Amygdala (tissue), 56 donors: ENCODE measurements at places on chromosomes 3 and 15.

- no peak for DNase-seq
Measured at GRCh38 chr15:74389241-74390048, 22.0 kb upstream of the CYP11A1 start.

GRCh38 chr3:172787746-172788145, 37.2 kb downstream of the ECT2 start:
- no peak for DNase-seq

DNA sequence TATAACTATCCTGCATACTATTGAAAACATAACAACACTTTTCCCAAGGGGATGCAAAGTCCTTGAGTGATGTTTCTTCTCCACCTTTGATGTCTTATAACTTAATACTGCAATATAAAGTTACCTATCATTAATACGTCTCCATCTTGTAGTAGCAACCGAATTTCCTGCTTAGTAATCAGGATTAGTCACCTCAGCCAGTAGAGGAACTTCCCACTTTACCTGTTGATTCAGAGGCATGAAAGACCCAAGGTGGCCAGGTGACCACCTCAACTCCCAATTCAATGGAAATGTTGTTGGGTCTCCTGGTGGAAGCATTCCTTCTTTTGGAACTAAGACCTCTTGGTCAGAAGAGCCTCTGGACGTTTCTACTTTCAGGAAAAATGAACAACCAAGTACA, 3.5 kb upstream of the TMCC1 start:
- no peak for DNase-seq

DNA sequence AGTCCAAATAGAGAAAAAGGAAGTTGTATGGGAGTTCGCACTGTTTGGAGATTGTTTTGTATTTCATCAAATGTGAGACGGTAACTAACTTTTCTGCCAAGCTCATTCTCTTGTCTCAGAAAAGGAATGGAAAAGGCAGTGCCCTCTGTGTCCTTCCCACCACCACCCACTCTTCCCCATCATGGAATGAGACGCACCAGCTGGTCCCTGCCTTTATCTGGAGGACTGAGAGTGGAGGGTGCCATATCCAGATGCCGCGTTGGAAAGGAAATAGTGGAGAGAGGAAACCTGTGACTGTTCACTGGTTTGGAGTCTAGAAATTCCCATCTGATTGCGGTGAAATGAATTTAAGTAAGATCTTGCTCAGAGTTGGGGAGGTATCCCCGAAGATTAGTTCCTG, 3.7 kb upstream of the CCK start:
- no peak for DNase-seq

DNA sequence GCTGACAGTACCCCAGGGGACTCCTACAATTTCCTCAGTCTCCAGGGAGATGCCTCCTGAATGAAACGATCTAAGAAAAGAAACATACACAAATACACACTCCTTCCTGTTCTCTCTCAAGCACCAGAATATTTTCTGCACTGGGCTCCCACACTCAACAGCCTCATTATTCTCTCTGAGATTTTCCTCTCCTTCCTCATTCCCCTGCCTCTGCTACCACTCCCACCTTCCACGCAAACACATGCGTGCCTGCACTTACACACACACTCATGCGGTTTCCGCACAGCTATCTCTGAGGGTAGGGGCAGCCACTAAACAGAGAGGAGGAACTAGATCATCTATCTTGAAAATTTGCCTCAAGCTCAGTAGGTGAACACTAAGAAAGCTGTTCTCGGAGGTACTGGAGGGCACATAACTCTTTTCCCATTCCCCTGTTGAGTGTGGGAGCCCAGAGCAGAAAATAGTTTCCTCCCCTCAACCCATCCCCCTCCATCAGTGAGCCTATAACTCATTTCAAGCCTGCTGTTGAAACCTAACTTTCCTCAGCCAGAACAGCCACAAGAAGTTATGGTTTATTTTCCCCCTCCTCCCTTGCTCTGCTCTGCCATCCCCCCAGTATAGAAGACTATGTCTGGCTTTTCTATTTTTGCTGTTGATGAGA, 30.5 kb upstream of the TIPARP start:
- DNase-seq: no peak

DNA sequence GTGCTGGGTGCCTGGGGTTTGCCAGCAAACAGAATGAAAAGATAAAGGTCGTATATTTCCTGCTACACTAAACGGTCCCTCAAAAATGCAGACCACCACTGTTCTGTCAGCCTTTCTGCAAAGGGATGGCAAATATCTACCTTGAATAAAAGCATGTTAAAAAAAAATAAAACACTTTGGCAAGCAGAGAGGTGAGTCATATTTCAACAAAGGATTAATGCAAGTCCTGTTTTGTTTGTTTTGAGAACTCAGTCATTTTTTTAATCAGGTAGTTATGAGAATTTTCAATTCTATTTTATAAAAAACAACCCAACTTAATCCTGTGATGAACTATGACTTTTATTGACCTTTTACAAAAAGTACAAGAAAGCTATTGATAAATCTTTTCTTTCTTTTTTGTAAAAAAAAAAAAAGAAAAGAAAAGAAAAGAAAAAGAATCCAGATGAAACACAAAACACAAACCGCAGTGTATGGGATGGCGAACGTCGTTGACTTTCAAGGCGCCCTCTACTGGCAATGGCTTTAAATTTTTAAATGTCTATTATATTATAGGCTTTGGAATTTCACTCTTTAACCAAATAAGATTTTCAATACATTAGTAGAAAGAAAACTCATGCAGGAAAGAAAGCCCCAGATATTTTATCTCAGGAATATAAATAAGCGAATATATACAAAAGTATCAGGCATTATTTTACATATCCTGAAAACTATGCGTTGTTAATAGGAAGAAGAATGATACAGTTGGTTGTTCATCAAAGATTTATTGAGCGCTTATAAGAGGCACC, 87.8 kb downstream of the NCEH1 start:
- no peak for DNase-seq

DNA sequence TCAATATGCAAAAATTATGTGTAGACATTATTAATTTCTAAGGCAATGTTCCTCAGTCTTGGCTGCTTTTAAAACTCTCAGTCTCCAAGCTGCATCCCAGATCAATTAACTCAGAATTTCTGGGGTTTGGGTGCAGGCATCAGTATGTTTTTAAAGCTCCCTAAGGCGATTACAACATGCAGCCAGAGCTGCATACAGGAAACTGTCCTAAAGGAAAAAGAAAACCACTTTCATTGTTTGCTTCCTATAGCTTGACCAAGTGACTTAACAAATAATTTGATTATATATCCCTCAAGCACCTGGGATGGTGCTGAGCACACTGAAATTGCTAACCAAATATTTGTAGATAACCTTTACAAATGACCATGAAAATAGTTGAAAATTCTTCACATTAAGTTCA, 194.7 kb downstream of the DTWD1 start:
- DNase-seq: no peak

- no peak for DNase-seq
Measured at GRCh38 chr15:99279827-99280226, 28.5 kb downstream of the LRRC28 start.

DNA sequence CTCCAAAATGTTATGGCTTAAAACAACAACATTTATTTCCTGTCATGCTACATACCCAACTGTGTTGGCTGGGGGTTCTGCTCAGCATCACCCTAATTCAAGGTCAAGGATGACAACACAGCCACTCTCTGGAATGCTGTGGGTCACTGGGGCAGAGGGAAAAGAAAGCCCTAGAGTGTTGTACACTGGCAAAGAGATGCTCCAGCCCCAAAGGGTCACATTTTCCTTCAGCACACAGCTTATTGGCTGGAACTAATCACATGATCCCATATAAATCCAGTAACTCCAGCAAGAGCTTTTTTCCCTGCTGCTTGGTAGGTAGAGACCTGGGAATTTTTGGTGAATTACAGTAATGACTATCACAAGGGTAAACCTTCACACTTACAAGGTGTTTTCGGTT, 1041.4 kb downstream of the NTRK3 start:
- DNase-seq: no peak

- no peak for DNase-seq
Measured at GRCh38 chr3:156834435-156834834, 8.3 kb downstream of the LEKR1 start.

DNA sequence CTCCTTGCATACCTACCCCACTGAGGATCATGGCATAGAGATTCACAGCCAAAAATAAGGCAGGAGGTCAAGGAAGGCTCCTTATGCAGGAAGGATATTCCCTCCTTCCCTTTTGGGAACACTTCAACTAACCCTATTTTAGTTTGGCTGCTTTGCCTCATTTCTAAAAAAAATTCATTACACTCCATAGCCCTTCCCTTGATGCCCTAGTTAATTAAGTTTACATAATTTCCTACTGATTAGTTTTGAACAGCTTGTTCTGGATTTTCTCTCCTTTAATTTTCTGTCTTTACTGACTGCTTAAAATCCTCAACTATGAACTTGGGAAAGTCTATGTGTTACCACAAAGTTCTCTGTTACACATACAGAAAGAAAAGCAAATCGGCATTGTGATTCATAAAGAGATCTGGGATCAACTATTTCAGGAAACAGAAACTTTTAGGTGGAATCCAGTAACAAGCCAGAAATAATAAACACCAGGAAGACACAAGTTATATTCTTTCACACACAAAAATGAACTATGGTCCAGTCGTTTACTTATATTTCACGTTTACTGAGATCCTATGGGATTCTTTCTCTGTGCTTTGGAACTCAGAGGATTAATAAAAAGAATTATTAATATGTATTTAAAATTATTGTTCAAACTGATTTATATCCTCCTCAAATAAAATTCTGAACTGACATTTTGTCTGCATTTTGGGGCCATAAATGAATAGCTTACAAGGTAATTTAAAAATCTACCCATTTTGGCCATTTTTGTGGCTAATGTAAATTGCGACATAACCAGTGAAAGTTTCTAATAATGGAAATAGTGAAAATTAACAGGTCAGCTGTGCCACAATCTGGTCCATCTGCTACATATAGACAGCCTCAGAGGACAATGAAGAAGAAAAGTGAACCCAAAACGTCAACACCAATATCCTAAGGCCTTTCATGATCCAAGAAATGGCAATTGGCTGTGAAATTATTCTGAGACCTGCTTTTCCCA, 113.8 kb downstream of the FRMD5 start:
- DNase-seq: no peak
